ENCODE measurements at places on chromosomes 7 and 10. TPM values are rescaled to one million over a fixed set of nuclear protein-coding genes. Genes with fewer than 3 reads are reported as not detected.

The FASTK gene
- 85.9 TPM for total RNA-seq

The DOCK1 gene
- 16.8 TPM for total RNA-seq

The TET1 gene
- total RNA-seq = 2.4 TPM

The HMX2 gene
- not detected for total RNA-seq

The CCL26 gene
- total RNA-seq = 0.93 TPM

The DMBT1 gene
- not detected for total RNA-seq

The MYOZ1 gene
- 51.0 TPM for total RNA-seq

The HGF gene
- 2.1 TPM for total RNA-seq

The CLCN1 gene
- total RNA-seq = not detected

The GIMAP5 gene
- 22.2 TPM for total RNA-seq

The PON1 gene
- total RNA-seq = not detected

The HTR5A gene
- total RNA-seq = not detected

The IFIT1B gene
- 0.24 TPM for total RNA-seq

The SNCG gene
- total RNA-seq = 33.8 TPM

The SPDYE8 gene
- total RNA-seq = not detected

The BLNK gene
- total RNA-seq = 0.39 TPM

The UTF1 gene
- not detected for total RNA-seq

The FGF8 gene
- not detected for total RNA-seq

The SLC13A1 gene
- total RNA-seq = not detected

The NXPH1 gene
- not detected for total RNA-seq

The CCNJ gene
- total RNA-seq = 2.2 TPM

The CACNA2D1 gene
- 31.5 TPM for total RNA-seq

The CALHM3 gene
- not detected for total RNA-seq

The SLC26A5 gene
- total RNA-seq = not detected

The AKR1C8 gene
- total RNA-seq = not detected

The TLX1 gene
- total RNA-seq = not detected

The METTL27 gene
- not detected for total RNA-seq

The TUBAL3 gene
- 1.7 TPM for total RNA-seq

The FAM53B gene
- total RNA-seq = 31.1 TPM
